ENCODE measurements at places on chromosomes 6 and 20.

DNA sequence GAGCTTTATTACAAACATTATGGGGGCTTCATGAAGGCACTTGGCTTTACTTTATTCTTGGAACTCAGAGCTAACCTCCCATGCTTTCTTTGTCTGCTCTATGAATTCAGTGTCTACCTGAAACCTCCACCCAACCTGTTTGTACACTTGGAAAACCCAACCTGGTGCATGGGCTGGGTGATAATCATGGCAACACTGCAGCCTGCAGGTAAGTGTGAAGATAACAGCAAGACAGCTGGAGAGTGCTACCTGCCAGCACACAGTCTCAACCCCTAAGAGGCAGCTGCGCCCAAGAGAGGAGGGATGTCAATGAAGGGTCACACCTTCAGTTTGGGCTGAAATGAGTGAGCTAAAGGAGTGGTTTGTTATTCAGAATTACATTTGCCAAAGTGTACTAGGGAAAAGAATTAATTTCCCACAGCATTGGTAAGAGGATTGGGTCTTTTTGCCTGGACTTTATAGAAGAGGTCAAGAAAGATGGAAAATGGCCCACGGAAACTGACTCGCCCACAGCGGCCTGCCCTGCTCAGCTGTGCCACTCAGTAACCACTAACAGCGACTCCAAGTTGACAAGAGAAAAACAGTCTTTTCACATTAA lies 24.4 kb downstream of the FOXQ1 start:
- DNase-seq: no peak

- no peak for DNase-seq
Observed at GRCh38 chr20:39961637-39962244, 727.3 kb downstream of the MAFB start.

- no peak for DNase-seq
Observed at GRCh38 chr6:110357298-110357663, 868 bp downstream of the METTL24 start.

DNA sequence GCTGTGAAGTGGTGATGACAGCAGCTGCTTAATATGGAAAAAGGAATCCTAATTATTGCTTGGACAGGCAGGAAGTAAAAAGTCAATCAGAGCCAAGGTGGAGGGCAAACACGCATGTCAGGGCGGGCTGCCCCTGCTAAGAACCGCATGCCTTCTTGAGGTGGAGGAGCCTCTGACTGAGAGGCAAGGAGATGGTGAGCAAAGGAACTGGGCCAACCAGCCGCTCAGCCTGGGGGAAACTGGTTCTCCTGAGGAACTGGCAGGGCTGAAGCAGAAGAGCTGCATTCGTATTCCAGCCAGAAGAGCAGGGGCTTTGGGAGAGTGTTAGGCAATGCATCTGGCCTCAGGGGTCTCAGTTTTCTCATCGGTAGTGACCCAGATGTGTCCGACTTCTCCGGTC lies 13.1 kb upstream of the MLN start:
- no peak for DNase-seq

- no peak for DNase-seq
Observed at GRCh38 chr20:24952376-24953208, 3.5 kb downstream of the CST7 start.

DNA sequence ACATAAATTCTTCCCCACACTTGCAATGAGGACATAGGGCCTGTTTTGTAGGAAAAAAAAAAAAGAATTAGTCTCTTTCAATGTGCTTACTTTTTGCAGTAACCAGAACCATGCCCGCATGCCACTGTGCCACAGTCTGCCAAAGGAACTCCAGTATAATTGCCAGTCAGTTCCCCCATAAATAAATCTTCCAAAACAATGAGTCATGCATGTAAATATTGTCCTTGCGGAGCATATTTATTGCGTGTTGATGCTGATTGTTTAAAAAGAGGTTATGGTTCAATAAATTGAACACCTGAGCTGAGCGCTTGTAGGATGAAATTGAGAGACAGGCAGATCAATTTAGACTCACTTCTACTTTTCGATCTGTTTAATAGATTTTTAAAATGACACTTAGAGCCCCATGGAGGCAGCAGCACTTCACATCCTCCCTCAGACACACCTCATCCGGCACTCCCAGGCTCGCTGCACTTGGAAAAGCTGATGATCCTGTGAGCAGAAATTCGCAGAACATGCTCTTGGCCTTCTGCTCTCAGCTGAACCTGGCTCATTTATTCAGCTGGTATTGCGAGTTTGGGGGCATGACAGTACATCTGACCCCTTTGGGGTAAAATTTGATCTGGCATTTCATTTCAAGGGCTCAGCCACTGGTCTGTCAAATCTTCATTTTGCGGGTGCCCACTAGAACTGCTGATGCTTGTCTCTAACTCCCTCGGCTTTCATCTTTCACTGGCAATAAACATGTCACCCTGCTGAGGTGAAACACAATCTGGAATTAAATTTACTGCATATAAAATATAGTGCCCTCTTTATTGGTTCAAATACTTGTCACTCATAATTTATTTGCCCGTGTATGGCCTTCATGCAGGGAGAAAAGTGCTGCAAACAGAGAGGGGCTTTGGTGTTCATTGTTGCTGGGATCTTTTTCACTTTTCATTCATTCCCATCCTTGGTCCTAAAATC lies 371.1 kb upstream of the POU3F2 start:
- DNase-seq: no peak

DNA sequence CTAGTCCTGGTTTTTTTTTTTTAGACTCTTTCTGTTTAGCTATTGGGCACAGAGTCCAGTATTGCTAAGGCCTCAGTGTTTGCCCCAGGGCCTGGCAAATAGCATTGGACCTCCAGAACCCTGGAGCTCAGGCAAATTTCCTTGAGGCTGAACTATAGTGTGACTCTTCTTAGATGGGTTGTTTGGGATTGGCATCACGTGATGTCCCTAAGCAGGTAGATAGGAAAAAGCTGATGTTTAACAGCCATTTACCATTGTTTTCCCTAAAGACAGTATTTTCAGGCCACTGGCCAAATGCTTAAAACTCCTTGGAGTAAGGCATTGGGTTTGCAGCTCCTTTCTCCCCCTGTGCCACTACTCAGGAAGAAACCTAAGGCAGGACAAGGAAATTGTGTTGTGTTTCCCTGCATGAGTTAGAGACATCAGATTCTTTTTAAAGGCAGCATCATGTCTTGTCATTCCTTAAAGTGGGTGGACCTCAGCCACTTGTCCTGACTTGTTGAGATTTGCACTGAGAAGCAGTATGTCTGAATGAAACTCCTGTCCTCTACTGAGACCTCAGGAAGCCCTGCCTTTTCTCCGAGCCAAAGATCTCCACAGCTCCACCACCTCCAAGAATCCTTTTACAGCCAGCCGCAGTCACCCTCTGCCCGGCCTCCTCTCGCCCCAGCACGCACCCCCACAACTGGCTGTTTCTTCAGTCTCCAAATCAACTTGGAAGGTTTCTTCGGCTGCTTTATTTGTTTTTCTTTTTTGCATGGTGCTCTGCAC lies 46.2 kb upstream of the RNF144B start:
- no peak for DNase-seq

DNA sequence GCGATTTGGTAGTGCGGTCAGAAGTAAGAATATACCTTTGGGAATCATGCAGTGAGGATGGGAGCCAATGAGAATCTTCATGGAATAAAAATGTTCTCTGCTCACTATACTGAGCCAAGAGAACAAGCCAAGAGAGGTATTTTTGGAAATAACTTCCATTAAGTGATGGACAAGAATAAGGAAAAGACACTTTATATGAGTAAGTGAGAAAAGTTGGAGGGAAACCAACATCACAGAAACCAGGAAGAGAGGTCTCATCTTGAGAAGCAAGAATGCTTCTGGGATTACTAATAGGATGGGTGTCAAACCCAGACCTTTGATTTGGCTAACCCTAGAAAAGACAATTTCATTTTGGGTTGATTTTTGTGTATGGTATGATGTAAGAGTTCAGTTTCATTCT lies 181.2 kb upstream of the JAG1 start:
- DNase-seq: no peak

- no peak for DNase-seq
Observed at GRCh38 chr20:64142590-64142989, 21.7 kb upstream of the MYT1 start.

GRCh38 chr6:53659458-53659857 lies 6.1 kb downstream of the KLHL31 start:
- no peak for DNase-seq

DNA sequence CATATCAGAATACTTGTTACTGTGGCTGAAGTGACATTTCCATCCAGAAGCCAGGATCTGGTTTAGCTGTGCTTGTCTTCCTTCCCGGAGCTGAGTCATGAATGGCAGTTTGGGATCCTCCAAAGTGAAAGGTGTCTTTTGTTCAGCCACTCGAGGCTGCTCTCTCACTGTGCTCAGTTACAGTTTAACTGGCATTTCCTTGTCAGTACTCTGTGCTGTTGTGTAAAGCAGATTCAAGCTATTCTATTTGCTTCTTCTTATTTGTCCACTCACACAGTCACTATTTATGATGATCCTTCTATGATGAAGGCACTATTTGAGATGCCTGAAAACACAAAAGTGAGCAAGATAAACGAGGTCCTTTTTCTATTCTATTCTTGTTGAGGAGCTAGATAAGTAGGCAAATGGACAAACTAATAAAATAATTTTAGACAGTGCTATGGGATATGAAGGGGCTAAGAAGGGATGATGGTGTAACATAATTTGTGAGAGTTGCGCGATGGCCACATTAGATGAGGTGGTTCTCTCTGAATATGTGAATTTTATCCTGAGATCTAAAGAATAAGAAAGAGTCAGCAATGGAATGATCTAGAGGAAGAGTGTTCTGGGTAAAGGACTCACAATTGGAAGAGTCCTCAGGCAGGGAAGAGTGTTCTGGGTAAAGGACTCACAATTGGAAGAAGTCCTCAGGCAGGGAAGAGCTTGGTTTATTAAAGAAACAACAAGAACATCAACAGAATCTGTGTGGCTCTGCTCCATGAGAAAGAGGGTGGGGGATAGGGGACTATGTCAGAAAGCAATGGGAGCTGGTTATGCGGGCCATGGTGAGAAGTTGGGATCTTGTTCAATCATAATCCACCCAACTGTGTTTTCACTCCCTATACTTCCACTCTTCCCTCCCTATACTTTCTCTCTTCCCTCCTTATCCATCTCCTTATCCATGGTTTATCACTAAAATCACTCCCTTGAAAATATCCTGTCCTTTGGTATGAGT lies 40.1 kb downstream of the CYP24A1 start:
- no peak for DNase-seq

DNA sequence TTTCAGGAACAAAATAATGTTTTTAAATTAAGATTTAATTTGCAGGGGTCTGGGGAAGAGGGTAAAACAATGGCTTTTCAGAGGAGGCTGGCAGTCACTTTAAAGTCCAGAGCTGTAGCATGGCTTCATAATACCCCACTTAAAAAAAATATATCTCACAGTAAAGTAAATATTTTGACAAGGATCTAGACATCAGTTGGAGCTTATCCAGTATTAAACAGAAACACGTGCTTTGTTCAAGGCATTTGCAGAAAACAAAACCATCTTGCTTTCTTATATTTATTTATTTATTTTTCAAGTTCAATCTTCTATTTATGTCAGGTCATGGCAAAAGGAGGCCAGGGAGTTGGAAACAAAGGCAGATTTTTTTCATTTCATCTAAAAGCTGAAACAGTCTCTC lies 53.3 kb upstream of the PRL start:
- DNase-seq: no peak

GRCh38 chr20:54194724-54195438 lies 13.0 kb upstream of the PFDN4 start:
- DNase-seq: no peak

DNA sequence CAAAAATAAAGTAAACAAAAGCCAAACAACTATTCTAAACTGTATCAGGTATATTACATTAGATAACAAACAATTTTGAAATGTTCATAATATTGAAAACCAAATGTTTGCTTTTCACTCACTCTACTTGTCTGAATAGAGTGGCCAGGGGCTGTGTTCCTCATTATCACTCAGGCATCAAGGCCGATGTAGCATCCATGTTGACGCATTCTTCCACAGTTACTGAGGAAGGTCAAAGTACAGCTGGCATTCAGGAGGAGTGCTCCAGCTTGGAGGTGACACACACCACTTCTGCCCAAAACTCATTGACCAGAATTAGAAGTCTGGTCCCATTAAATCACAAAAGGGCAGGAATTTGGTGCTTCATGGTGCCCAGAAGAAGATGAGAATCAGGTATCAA lies 137.6 kb upstream of the MANEA start:
- DNase-seq: no peak

GRCh38 chr6:31351401-31352309 lies 5.3 kb downstream of the HLA-B start:
- no peak for DNase-seq

GRCh38 chr6:17967668-17968518 lies 19.5 kb downstream of the KIF13A start:
- no peak for DNase-seq

DNA sequence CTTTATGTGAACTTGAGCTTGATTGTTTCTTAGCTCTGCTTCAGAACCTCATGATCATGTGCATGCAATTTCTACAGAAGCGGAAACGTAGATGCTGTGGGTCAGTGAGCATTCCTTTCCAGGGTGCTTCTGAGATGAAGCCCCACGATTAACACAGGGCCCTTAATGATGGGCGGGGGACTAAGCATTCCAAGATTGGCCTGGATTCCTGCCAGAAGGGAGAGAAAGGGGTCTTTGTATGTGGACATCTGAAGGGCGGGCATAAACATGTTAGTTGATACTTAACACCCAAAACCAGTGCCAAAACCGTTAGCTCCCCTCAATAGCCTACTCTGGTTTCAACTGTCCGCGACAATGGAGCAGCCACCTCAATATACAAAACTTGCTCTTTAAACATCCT lies 46.9 kb upstream of the POU3F2 start:
- DNase-seq: no peak

GRCh38 chr6:169085466-169085865 lies 168.2 kb downstream of the THBS2 start:
- no peak for DNase-seq

Data from stimulated activated CD8-positive, alpha-beta memory T cell treated with anti-CD3 and anti-CD28 coated beads, Interleukin-7, amount 100 ng/mL, for 4 hours (primary cell).